Kidney capillary endothelial cell (primary cell): ENCODE measurements at places on chromosomes 6 and 20.
A peak's percentile ranks its signal among the peaks of the same experiment; 100 is the strongest.

DNA sequence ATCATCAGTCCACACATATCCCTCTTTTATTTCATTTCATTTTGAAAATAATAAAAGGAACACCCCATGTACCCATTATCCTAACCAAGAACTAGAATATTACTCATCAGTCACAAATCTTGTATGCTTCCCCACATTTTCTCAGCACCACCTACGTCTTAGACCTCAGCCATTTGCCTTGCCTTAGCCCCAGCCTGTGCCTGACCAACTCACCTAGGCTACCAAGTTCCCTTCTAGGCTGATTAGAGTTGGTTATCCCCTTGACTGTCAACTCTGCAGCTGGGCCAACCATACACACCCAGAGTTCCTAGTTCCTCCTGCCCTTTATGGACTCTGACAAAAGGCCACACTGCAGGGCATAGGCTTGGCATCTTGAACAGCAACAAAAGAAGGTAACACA, 33.4 kb upstream of the IPCEF1 start:
- DNase-seq = no peak

- DNase-seq = no peak
These were observed 116.3 kb upstream of the AFDN start for GRCh38 chr6:167710363-167710920.

- no peak for DNase-seq
These were observed 8.0 kb downstream of the ZBTB24 start for GRCh38 chr6:109474995-109475394.

GRCh38 chr6:40960742-40961430, 78.1 kb downstream of the UNC5CL start:
- DNase-seq = no peak

DNA sequence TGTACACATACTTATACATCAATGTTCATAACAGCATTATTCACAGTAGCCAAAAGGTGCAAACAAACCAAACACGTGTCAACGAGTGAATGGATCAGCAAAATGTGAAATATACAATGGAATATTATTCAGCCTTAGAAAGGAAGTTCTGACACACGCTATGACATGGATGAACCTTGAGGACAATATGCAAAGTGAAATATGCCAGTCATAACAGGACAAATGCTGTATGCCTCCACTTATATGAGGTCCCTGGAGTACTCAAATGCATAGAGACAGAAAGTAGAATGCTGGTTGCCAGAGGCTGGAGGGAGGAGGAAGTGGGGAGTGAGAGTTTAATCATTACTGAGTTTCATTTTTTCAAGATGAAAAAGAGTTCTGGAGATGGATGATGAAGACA, 37.8 kb upstream of the IGF2R start:
- DNase-seq = no peak

GRCh38 chr6:14573267-14573666, 455.7 kb downstream of the CD83 start:
- no peak for DNase-seq

DNA sequence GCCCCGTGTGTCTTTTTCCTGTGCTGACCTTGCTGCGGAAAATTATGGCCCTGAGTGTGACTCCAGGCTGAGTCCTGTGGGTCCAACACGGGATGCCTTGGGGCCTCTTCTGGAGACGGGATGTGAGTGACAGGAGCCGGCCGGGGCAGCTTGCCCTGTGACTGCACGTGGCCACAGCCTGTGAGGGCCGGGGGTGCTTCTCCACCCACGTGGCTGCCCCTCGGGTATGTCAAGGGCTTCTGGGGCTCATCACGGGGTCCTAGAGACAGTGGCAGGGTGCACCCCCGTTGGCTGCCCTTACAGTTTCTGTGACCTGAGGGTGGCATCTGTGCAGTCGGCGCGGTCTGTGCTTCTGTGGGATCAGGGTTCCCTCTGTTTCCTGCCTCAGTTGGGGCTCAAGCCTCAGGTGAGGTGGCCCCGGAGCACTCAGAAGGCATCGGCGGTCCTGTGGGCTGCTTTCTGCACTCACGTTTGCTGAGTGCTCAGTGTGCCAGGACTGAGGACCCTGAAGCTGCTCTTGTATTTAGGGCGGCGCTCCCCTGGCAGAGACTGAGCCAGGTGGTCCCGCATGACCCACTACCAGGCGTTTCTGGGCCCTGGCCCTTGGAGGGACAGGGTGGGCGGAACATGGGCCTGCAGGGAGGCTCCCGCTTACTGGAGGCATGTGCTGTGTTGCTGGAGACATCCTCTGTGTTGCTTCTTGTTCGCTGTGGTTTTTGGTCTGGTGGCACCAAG, 5.4 kb downstream of the RTEL1 start:
- no peak for DNase-seq

GRCh38 chr20:62874964-62875344, 13.3 kb upstream of the TCFL5 start:
- no peak for DNase-seq

DNA sequence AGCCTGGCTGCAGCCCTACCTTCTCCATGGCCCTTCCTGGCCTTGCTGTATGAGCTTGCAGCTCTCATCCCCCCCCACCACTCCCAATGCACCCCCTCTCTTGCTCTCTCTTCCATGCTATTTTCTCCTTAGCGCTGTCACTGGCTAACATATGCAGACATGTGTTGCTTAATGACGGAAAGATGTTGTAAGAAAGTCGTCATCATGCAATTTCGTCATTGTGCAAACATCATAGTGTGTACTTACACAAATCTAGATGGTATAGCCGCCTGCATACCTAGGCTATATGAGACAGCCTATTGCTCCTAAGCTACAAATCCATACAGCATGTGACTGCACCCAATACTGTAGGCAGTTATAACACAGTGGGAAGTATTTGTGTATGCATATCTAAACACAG, 27.0 kb downstream of the ANGPT4 start:
- DNase-seq = no peak

GRCh38 chr6:84772428-84773132, 8.2 kb upstream of the TBX18 start:
- DNase-seq = no peak

GRCh38 chr6:151211075-151211474, 28.7 kb upstream of the AKAP12 start:
- DNase-seq = no peak

DNA sequence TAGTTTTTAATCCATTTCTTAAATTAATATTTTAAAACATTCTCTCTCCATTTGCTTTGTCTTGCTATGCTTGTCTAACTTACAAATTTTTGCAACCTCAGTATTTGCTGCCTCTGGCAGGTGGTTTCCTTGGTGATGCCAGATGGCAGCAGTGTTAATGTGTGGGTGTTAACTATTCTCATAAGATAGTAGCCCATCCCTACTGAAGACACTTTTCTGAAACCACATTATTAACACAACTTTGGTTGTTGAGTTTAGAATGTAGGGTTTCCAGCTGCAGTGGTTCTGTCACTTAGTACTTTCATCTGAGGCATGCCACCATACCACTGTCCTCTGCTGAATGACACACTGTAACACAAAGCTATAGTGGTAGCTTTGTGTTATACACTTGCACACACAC, 75.1 kb downstream of the MYO6 start:
- DNase-seq = no peak

DNA sequence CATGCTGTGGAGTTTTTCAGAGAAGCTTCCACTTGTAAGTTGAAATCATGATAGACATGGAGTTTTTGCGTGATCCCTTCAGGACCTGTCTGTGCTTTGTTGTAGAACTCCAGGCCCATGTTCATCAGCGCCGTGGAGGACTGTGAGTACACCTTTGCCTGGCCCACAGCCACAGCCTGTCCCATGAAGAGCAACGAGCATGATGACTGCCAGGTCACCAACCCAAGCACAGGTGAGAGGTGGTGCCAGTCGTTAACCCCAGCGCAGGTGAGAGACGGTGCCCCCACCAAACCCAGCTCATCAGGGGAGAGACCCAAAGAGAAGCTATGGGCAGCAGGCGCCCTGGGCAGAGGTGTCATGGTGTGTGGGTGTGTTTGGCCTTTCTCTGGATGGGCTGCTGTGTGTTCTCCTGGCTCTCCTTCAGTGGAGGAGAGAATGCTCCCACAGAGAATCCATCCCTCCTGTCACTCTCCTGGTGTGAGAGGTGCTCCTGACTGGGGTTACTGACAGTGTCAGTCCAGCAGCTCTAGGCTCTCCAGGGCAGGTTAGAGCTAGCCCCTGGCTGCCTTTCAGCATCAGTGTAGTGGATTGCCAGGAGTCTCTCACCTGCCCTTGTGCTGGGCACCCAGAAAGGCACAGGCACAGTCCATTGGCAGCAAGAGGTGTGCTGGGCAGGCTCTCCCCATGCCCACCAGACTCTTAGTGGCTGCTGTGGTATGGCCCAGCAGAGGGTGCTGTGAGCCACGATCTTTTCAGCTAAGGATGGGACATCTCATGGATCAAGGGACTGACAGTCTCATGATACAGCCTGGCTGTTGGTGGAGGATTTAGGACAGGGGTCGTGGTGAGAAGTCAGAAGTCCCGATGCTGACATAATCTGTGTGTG, 49.6 kb upstream of the SLC22A1 start:
- no peak for DNase-seq

DNA sequence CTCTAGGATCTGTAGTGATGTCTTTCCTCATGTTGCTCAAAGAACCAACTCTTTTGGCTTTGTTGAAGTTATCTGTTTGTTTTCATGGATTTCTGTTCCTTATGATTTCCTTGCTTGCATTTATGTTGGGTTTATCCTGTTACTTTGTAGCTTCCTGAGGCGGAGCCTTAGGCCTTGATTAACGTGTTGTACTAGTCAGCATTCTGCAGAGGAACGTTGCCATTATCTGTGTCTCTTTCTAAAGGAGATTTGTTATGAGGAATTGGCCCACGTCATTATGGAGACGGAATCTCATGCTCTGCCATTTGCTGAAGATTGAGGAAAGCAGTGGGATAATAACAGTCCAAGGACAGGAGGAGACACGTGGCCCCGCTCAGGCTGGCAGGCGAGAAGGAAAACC, 29.9 kb downstream of the UCKL1 start:
- no peak for DNase-seq

DNA sequence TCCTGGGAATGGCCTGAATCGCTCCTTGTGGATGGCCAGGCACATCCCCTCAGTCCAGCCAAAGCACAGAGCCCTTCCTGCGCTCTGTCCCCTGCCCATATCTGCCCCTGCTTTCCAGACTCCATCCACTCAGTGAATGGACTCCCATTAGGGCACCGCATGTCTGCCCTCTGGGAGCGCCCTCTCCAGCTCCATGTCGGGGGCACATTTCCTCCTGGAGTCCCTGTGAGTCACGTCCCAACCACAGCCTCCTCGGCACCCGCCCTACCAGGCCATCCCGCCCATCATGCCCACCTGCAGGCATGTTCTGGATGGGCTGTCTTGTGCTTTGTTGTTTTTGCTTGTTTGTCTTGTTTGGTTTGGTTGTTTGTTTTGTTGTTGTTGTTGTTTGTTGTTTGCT, 96.8 kb downstream of the PSMB1 start:
- no peak for DNase-seq

DNA sequence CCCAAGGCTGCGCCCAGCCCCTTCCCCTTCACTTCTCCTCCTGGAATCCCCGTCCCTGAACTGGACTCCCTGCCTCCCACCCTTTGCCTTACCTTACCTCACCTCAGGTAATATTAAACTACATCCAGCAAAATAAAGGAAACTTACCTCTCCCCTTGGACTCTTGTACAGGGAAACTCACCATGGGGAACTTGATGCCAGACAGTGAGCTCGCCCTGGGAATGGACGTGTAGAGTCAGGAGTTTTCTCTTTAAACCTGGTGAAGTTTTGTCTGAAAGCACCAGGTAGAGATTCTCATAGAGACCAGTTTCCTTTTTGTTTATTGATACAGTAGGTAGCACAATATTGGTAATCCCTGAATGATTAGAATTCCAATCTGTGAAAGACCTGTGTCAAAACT, 544 bp upstream of the HLA-C start:
- DNase-seq = peak; percentile 4

DNA sequence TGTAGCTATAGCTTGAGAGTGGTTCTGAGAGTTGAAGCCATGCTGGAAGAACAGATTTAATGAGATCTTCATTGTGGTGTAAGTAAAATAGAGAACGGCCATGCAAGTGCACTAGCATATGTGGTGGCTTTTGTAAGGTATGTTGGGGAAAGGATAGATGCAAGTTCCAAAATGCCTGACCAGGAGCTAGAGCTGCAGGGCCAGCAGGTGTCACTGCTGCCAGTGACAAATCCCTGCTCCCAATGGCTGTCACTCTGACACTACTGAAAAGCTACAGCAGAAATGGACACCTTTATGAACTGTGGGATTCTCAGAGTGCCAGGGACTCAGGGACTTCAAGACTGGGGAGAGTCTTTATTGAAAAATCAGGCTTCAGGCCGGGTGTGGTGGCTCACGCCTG, 23.1 kb upstream of the VIP start:
- DNase-seq = no peak

DNA sequence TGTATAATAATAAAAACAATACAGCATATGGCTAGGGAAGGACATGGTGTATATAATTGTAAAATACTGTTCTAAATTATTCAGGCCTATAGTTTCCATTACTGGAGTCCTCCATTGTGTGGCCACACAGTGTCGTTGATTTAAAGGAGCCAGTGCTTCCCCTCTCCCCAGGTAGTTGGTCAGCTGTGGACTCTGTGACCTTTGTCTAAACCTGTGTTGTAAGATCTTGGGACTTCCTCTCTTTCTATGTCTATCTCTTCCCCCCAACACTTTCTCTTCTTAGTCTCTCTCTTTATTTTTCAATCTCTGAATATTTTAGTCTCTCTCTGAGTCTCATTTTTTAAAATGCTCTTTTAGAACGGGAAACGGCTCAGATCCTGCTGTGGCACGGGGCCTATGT, 35.6 kb downstream of the BRPF3 start:
- no peak for DNase-seq

- no peak for DNase-seq
These were observed 63.2 kb upstream of the DUSP22 start for GRCh38 chr6:228881-229651.

DNA sequence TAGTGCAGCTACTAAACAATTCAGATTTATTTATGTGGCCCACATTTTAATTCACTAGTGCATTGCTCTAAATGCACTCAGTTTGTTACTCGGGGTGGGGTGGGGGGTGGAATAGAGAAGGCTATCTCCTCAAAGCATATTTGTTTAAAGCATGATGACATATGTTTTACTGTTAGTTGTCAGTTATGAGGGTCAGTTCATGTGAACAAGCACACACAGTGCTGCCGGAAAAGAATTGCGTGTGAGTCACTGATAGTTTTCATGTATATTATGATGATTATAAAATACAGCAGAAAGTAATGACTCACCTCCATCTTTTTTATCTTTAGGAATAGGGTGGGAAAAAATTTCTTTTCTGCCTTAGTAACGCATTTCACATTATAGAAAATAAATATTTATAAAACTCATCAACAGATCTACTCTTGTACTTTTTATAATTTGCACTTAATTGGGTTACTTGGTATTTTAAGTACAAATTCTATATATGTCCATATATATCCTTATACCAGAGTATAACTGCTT, 42.2 kb upstream of the STXBP5 start:
- no peak for DNase-seq

GRCh38 chr20:61056116-61056515, 195.9 kb upstream of the CDH4 start:
- DNase-seq = no peak
